ENCODE measurements at places on chromosomes 5 and 9. TPM values are rescaled to one million over a fixed set of nuclear protein-coding genes. Genes with fewer than 3 reads are reported as not detected.

DNA sequence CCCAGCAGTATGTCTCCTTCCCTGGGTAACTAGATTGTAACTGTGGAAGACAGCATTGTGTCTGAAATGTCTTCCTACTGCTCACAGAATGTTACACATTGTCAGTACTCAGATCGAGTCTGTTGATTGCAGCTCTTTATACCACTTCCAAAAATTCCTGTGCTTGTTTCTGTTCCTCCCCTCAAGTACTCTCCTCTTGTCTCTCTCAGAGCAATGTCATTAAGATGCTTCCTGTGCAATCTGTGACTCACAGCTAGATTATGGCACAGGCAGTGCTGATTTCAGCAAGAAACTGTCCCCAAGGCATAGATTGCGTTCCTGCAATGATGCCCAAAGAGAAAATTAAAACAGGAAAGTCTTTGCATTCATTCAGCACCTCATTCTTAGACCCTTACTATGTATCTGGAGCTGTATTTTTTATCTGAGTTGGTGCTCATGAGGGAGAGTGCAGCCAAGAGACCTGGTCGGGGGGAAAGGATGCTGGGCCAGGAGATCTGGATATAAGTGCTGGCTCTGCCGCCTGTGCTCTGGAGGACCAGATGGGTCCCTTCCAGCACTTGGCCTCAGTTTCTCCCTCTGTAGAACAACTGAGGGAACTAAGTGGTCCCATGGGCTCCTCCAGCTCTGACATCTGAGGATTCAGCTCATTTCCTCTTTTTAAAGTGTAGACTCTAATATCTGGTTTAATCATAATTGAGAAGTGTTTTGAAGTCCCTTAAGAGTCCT, 40.8 kb upstream of the GNPDA1 start:
- DNase-seq, result no peak

- DNase-seq, result peak; percentile 78
Observed at GRCh38 chr9:137632230-137633161, 13.7 kb downstream of the EHMT1 start.

DNA sequence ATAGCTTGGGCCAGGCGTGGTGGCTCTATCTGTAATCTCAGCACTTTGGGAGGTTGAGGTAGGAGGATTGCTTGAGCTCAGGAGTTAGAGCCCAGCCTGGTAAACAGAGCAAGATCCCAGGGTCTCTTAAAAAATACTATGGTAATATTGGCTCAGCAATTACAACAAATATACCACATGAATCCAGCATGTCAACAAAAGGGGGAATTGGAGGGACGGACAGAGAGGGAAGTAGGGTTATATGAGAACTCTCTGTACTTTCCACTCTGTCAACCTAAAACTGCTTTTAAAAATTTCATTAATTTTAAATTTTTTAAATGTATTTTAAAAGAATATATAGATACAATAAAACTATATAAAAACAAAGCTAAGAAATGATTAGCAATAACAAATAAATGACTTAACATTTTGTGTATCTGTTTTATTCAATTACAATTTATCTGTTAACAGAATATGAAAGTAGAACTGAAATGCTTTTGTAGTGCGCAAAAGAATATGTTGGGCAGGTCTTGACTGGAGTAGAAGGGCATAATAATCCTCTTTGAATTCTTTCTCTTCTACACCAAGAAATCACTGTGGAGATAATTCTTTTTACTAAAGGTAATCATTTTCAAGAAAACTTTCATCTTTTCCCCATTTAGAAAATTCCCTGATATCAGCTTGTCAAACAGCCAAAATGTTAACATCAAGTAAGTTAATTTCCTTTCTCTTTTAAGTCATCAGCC, 12.9 kb upstream of the CDC42SE2 start:
- DNase-seq, result no peak

DNA sequence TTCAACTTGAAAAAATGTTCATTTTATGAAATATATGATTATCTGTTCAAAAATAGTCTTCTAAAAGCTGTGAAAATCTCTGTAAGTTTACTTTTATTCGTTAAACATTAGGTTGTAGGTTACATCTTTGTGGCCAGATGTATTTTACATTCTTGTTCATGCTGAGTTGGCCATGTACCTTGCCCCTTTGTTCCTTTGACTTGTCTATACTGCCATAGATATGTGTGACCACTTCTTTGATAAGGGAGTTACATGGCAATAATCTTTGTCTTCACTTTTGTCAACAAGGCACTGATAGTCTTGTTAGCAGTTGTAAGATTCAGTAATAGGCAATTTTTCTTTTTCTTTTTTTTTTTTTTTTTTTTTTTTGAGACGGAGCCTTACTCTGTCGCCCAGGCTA, 15.9 kb downstream of the SEC24A start:
- DNase-seq, result no peak

- no peak for DNase-seq
Observed at GRCh38 chr9:123457583-123457982, 101.6 kb downstream of the CRB2 start.

The SPATA31A3 gene
- total RNA-seq, result not detected
